ENCODE measurements at places on chromosomes 12 and 14. TPM values are rescaled to one million over a fixed set of nuclear protein-coding genes. Genes with fewer than 3 reads are reported as not detected.

Gene LRRIQ1
- 0.99 TPM for total RNA-seq

- no peak for DNase-seq
Observed at GRCh38 chr12:28604240-28604639, 414.0 kb downstream of the CCDC91 start.

GRCh38 chr14:31944256-31945073 lies 132.6 kb upstream of the ARHGAP5 start:
- DNase-seq = no peak

DNA sequence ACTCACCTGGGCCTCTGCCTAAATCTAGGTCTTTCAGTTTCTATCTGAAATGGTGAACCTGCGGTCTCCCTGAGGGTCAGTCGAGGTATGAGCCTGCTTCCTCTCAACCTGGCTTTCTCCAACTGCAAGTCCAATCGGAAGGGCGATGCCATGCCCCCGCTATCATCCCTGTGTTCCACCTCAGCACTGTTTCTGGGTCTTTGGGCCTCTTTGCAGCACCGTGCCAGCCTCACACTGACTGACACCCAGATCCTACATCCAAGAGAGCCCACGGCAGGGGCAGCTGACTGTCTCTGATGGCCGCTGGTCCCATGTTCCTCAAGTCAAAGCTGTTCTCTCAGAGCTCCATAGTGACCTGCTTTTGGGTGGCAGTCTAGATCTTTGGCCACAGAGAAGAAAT lies 120.7 kb downstream of the PAPOLA start:
- DNase-seq = no peak

DNA sequence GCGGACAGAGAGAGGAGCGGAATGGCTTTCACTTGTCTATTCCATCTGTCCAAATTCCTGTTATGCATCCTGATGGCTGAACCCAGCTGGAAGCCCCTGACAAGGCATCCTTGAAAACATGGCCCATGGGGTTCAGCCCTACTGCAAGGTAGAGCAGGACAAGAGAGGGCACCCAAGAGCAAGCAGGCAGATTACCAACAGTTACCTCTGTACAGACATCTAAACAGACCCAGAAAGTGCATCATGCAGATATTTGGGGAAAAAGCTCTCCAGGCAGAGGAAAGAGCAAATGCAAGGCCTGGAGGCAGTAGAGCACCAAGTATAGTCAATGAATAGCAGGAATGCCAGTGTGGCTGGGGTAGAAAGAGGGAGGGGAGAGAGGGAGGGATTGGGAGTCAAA lies 407.5 kb downstream of the PCNX1 start:
- no peak for DNase-seq

DNA sequence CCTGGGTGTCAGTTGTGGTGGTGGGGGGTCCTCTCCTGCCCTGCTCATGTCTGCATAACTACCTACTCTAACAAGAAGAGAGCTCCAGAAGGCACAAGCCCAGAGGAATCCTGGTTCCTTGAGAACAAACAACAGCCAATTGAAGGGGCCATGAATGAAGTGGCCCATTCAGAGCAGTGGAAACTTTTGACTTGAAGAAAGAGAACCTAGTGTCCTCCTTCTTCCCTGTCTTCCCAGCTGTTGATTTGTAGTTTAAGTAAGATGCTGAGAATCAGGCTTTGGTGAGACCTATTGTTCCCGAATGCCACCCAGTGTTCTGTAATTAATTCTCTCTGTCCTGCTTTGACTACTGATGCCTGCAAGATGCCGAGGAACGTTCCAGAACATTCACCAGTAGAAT lies 79.2 kb downstream of the C14orf132 start:
- DNase-seq = no peak

- DNase-seq = no peak
Observed at GRCh38 chr12:68793975-68794652, 13.9 kb upstream of the MDM2 start.

Gene CISTR
- not detected for total RNA-seq

GRCh38 chr14:101948666-101949216 lies 15.6 kb upstream of the DYNC1H1 start:
- DNase-seq = no peak

GRCh38 chr12:58459191-58459590 lies 461.1 kb downstream of the LRIG3 start:
- no peak for DNase-seq

DNA sequence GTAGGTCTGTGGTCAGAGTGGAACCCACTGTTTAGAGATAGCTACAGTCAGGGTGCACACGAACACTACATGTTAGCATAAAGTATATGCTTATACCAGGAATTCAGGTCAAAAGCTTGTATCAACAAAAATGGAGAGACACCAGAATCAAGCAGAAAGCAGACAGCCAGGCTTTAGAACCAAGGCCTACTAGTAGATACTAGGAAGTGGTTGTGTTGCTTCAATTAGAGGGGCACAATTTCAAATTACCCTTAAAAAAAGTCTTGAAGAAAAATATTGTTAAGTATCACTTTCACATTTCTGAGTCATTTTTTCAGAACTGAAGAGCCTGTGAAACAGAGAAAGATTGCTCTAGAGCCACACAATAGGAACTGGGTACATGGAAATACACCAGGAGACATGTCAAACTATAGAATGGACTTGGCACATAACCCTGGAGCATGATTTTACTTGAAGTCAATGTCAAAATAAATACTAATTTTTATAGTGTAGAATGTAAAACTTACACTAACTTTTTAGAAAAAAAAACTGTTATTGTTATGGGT lies 41.6 kb downstream of the LRRC9 start:
- no peak for DNase-seq

GRCh38 chr14:64298773-64299172 lies 4.6 kb upstream of the ESR2 start:
- no peak for DNase-seq

- DNase-seq = no peak
Observed at GRCh38 chr14:34966413-34966812, 16.4 kb upstream of the SRP54 start.

- DNase-seq = no peak
Observed at GRCh38 chr12:111764120-111764821, 2.5 kb upstream of the ALDH2 start.

Gene GALNT8
- total RNA-seq = not detected

DNA sequence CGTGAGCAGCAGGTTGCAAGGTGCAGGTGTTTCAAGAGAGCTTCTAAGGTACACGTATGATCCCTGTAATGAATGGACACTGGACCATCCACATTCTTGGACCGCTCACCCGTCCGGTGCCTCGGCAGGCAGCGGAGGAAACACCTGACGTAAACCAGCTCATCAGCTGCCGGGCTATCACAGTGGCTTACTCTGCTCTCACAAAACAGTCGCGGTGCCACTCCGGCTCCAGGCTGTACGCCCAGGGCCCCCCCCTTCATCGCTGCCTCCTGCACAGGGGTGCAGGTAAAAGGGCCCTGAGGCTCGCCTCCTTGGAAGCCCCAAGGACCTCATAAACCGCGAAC lies 436 bp downstream of the VPS33A start:
- no peak for DNase-seq

DNA sequence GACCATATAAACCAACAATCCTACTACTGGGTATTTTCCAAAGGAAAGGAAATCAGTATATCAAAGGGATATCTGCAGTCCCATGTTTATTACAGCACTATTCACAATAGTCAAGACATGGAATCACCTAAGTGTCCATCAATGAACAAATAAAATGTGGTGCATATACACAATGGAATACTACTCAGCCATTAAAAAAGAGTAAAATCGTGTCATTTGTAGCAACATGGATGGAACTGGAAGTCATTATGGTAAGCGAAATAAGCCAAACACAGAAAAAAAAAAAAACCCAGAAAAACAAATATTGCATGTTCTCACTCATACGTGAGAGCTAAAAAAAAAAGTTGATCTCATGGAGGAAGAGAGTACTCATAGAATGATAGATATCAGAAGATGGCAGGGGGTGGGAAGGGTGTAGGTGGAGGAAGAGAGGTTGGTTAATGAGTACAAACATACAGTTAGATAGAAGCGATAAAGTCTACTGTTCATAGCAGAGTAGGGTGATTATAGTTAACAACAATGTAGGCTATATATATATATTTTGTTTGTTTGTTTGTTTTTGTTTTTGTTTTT lies 49.3 kb downstream of the BCAT1 start:
- DNase-seq = no peak

Gene NINJ2
- total RNA-seq = 0.17 TPM

Gene DDN
- total RNA-seq = 0.52 TPM

Data from mammary epithelial cell (primary cell).